ENCODE measurements at places on chromosomes 2 and 18. TPM values are rescaled to one million over a fixed set of nuclear protein-coding genes. Genes with fewer than 3 reads are reported as not detected.

AP1S3 gene
- 2.3 TPM for total RNA-seq

ONECUT2 gene
- not detected for total RNA-seq

PLA2R1 gene
- total RNA-seq = 5.1 TPM

ALK gene
- not detected for total RNA-seq

CFLAR gene
- total RNA-seq = 59.7 TPM

WDR7 gene
- 23.6 TPM for total RNA-seq

Measured in myometrial cell (primary cell).